ENCODE measurements at places on chromosomes 2 and 18.

- no peak for DNase-seq
These were observed 15.7 kb downstream of the GPR35 start for GRCh38 chr2:240640939-240641338.

- DNase-seq = no peak
These were observed 1.8 kb upstream of the ACVR1 start for GRCh38 chr2:157877761-157878400.

DNA sequence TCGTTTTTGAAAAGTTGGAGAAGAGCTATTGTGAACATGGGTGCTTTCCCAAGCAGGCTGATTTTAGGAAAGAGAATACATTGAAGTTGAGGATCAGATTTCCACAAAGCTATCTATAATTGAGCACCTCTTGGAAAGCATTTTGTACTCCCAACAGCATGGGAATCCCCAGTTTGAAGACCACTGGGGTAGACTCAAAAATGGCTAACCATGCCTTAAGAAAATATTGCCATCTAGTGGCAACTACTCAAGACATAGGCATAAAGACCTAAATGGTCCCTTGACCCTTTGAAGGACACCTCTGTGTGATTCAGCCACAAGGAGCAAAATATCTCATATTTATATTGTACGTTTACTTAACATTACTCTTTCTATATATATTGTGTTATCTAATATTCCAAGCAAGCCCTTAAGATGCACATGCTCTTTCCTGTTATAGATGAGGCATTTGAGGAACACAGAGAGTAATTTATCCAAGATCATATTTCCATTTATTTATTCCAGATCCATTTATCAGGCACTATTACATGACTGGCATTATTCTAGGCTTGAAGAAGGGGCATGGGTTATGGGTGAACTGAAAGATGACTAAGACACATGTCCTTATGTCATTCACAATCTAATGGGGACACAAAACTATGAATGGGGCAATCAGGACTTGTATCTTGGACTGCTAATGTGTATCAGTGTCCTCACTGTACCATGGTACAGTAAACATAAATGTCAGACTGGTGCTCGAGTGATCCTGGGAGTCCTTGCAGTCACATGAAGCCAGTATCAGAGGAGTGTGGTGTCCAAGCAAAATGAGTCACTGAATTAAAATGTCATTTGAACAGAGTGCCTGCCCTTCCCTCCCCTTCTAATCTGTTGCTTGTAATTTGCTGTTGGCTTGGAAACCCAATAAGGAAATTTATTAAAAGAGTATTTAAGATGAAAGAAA lies 121.0 kb upstream of the XPO1 start:
- peak; percentile 47 for DNase-seq

GRCh38 chr2:31442376-31442775 lies 27.8 kb upstream of the XDH start:
- DNase-seq = no peak

DNA sequence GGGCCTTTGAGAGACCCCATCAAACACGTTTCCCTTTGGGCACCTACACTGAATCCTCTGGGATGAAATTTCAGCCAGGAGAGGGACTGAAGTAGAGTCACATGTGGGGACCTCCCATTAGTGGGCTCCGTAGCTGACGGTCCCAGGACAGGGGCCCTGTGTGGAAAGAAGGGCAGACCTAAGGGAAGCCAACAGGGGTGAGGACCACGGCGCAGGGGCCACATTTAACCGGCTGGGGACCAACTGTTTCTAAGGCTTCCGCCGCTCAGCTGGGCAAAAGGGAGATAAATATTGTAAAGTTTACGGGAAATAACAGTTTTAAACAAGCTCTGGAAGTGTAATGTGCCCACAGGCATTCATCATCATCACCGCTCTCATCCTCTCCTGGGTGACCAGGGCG lies 42.7 kb downstream of the RRM2 start:
- no peak for DNase-seq

DNA sequence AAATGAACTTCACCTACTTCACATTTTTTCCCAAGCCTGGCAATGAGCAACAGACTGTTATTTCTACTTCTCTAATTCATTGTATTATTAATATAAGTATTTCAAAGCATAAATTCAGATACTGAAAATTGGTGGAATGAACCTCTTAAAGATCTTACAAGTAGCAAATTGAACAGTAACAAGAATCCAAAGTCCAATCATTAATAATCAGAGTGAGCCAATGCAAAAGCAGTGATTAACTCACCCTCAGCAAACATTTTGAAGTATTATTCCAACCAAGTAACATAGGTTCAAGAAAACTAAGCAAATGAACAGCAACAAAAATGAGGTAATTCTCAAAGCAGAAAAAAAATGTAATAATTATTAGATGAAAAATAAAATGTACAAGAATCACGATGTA lies 288.1 kb upstream of the ZC3H15 start:
- DNase-seq = no peak

DNA sequence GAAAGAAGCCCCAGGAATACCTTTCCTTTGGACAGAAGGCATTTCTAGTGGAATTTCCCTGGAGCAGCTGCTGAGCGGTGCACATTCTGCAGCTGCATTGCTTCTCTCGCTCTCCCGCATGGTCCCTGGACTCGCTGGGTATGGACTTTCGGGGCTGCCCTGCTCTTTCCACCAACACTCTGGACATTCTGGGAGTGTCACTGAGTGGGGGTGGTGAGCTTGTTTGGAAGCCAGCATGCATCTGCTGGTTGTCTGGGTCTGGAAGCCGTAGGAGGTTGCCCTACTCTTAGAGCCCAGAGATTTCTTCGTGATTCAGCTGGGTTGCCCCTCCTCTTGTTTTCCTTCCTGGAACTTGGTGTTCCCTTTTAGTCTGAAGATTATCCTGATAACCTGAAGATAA lies 52.6 kb downstream of the TWIST2 start:
- DNase-seq = no peak

DNA sequence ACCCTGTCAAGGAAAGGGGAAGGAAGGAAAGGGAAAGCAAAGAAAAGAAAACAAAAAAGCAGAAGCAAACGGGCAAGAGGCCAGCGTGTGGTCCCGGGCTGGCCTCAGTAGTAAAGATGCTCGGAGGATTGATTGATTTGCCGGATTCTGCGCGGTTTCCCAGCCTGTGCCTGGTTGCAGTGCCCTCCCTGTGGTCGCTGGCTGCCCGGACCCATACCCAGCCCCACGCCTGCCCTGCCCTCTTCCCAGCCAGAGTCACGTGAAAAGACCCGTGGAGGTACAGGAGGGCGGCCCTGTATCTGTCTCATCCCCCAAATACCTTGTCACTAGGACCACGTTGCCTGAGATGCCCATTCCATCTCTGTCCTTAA lies 55.1 kb upstream of the IMP4 start:
- no peak for DNase-seq

DNA sequence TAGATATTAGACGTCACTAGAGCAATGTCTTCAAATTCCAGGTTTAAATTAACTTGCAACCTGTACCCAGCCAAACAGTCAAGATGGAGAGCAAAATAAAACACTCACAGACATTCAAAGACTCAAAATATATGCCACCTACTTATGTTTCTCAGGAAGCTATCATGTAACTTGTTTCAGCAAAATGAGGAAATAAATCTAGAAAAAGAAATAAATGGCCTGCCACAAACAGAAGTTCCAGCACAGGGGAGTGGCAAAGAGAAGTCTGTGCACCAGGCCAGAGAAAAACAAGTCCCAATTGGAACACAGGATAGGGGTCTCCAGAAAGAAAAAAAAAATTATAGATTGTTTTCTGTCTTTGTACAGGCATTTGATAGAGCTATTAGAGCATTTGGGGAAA lies 96.7 kb downstream of the LRP2 start:
- DNase-seq = no peak

GRCh38 chr2:110837446-110838409 lies 105.4 kb downstream of the ACOXL start:
- no peak for DNase-seq

DNA sequence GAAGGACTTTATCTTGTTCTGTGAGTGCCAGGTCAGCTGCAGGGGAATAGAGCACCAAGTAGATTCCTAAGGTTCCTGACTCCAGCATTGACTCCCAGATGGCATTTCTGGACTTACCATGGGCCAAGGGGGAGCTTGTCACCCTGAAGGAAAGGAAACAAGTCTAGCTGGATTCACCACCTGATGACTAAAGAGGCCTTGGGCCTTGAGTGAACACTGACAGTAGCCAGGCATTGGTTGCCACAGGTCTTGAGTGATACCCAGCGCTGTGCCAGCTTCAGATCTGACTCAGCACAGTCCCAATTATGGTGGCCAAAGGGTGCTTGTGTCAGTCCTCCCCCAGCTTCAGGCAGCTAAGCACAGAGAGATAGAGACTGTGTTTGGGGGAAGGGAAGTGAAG lies 40.1 kb upstream of the CAPN13 start:
- DNase-seq = no peak

DNA sequence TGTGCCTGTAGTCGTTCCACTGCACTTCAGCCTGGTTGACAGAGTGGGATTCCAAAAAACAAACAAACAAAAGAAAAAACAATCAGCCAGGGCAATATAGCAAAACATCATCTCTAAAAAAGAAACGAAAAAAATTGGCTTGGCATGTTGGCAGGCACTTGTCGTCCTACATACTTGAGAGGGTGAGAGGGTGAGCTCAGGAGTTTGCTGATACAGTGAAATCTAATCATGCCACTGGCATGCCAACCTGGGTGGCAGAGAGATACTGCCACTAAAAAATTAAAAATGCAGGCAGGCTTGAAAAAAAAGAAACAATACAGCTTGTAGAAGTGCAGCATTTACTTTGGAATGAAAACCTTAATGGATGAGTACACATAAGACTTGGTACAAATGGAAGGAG lies 282.9 kb upstream of the RGPD4 start:
- DNase-seq = no peak

GRCh38 chr2:181973171-181973783 lies 12.4 kb upstream of the PPP1R1C start:
- DNase-seq = no peak

- no peak for DNase-seq
These were observed 4.8 kb downstream of the MFSD6 start for GRCh38 chr2:190412966-190413365.

- no peak for DNase-seq
These were observed 110.0 kb upstream of the MAP3K20 start for GRCh38 chr2:172965433-172966212.

DNA sequence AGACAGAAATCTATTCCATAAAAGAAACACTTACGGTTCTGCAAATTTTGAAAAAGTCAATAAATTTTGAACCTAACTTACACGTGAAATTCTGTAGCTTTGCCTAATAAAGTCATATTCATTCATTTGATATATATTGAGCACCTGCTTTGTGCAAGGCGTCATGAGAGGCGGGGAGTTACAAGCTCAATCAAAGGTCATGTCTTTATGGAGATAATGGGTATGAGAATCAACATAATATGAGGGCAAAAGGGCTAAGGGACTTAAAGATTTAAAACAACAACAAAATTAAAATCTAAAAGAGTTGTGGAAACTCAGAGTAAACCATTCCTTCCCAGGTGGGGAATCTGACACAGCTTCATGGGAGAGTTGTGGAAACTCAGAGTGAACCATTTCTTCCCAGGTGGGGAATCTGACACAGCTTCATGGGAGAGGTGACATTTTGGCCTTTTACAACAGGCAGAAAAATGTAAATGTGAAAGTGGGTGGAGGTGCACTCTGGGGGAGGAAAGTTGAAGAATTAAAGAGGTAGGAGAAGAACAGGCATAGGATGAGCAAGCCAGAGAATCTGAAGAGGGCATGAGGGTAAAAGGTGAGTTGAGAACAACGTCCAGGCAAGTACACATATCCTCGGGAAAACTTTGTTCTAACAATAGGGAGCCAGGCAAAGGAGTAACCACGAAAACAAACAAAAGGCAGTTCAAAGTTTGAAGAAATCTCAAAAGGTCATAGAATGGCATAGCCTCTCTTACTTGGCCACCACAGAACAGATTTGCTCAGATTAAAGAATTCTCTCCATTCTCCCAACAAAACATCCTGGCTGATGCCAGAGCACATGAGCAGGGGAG lies 49.5 kb upstream of the CD226 start:
- DNase-seq = no peak

- no peak for DNase-seq
These were observed 27.9 kb downstream of the RAB27B start for GRCh38 chr18:54856105-54856646.

DNA sequence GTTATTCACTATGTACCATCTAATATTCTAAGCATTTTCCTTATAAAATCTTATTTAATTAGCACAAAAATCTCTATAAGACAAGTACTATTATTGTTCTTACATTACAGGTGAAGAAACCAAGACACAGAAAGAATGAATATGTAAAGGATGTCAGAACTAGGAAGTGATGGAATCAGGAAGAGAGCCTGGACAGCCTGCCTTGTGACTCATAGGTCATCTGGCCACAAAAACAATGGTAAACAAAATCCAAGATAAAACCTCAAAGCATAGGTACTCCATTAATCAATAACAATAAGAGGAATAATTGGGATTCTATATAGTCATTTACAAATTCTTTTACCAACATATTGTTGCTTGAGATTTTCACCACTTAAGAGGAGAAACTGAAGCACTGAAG lies 505.4 kb upstream of the PIK3C3 start:
- no peak for DNase-seq

- no peak for DNase-seq
These were observed 83.3 kb upstream of the PNPT1 start for GRCh38 chr2:55776966-55777365.

DNA sequence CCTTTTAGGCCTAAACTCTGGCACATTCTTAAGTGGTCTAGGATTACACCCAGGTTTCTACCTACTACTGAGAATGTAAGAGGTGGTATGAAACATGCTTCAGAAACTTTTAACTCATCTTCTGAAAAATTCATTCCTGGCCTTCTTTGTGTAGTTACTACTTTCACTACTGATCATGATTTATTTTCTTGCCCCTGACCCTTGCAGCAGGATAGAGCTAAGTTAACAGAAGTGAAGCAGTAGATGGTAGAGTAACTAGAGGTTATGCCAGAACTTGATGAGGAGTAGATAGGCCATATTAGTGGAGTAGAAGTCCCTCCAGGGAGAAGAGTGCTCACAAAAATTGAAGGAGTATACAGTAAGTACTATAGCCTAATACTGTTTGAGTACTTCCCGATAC lies 75.5 kb upstream of the MSTN start:
- no peak for DNase-seq

GRCh38 chr2:197838036-197838435 lies 33.6 kb downstream of the PLCL1 start:
- DNase-seq = peak; percentile 40

GRCh38 chr2:200380833-200381542 lies 74.5 kb downstream of the SPATS2L start:
- DNase-seq = peak; percentile 78

GRCh38 chr2:146413086-146413610 lies 1431.7 kb upstream of the ACVR2A start:
- no peak for DNase-seq

DNA sequence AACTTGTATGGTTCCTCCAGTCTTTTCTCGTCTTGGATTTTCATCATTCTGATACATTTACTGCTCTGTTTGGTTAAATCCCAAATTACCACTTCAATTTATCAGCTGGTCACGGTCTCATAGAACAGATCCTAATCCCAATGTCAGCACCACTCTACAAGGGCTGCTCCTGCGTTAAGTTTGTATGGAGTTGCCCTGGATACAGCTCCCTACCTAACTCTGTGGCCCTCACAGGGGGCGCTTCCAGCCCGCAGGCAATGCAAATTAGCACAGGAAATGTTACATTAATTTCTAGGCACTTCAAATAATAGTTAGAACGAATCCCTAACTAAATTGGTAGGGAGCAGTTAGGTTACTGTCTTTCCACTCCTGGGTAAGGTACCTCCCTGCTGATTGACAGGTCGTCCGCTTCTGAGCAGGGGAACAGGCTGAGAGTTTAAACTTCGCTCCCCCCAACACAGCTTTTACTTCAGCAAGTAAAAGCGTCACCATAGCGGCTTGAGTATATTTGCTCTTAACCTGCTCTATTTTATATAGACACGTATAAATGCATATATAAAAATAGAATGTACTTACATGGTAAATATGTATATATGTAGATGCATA lies 238.5 kb upstream of the FANCL start:
- DNase-seq = no peak
